Kidney (tissue), 22 donors: ENCODE measurements at places on chromosomes 5 and 9. TPM values are rescaled to one million over a fixed set of nuclear protein-coding genes. Genes with fewer than 3 reads are reported as not detected.

DNA sequence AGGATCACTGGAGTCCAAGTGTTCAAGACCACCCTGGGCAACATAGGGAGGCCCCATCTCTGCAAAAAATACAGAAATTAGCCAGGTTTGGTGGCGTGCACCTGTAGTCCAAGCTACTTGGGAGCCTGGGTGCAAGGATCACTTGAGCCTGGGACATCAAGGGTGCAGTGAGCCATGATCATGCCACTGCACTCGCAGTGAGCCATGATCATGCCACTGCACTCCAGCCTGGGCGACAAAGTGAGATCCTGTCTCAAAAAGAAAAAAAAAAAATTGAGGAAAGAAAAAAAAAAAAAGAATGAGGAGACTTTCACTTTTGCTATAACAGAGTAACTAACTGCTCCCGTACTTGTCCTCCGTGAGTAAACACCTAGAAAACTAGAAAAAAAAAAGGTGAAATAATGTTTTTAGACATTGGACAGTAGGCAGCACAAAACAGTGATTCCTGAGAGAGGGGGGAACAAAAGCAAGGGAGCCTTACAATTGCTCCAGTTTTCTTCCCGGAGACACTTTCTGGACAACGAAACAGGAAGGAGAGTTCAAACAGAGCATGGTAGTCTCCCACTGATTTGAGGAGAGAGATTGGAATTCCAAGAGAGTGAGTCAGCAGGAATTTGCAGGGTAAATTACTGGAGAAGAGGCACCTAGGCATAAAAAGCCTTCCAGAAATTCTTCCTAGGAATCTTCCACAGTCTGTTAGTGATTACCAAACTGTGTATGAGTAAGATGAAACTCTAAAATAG, 6.9 kb upstream of the ZBTB5 start:
- DNase-seq = peak; percentile 90
- no peaks in the 10 kb centered on the region for H3K4me1 ChIP-seq
- no peaks in the 10 kb centered on the region for H3K36me3 ChIP-seq
- peak overlapping the region; percentile 86 for H3K27ac ChIP-seq
- peak overlapping the region; percentile 72 for H3K4me3 ChIP-seq

- H3K4me1 ChIP-seq = no peaks in the 10 kb centered on the region
- H3K4me3 ChIP-seq = no peak overlapping the region
- H3K27me3 ChIP-seq = no peaks in the 10 kb centered on the region
- H3K36me3 ChIP-seq = no peaks in the 10 kb centered on the region
- H3K27ac ChIP-seq = no peak overlapping the region
- DNase-seq = no peak
Measured at GRCh38 chr5:1371218-1371971, 26.5 kb upstream of the CLPTM1L start.

GRCh38 chr5:118726891-118727290, 261.5 kb downstream of the DTWD2 start:
- H3K4me3 ChIP-seq = no peak overlapping the region
- H3K27me3 ChIP-seq = no peaks in the 10 kb centered on the region
- DNase-seq = no peak
- H3K36me3 ChIP-seq = no peaks in the 10 kb centered on the region
- H3K4me1 ChIP-seq = no peaks in the 10 kb centered on the region

DNA sequence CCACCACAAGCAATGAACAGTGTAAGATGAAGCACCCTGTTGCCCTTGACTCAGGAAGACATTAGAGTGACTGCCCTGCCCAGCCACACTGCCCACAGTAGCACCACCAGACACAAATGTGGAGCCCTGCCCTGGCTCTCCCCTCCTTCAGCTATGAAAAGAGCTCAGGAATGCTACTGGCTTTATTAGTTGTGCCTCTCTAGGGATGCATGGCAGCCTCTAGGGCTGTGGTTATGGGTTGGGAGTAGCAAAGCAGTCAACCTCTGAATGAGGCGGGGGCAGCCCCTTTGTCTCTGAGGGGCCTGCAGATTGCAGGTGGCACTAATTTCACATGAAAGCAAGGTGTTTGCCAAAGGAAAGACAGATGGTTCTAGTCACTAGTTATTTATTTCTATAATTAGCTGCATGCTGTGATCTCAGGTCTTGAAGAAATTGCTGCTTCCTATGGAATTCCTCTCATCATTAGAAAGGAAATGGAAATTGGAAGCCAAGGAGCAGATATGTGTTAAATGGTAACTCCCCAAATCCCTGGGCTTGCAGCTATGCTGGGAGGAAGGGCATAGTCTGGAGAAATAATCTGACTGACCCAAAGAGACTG, 259.4 kb downstream of the TLR4 start:
- no peaks in the 10 kb centered on the region for H3K27me3 ChIP-seq
- H3K36me3 ChIP-seq = no peaks in the 10 kb centered on the region
- no peak overlapping the region for H3K4me3 ChIP-seq
- no peak for DNase-seq

Gene AJM1
- total RNA-seq = 5.3 TPM

DNA sequence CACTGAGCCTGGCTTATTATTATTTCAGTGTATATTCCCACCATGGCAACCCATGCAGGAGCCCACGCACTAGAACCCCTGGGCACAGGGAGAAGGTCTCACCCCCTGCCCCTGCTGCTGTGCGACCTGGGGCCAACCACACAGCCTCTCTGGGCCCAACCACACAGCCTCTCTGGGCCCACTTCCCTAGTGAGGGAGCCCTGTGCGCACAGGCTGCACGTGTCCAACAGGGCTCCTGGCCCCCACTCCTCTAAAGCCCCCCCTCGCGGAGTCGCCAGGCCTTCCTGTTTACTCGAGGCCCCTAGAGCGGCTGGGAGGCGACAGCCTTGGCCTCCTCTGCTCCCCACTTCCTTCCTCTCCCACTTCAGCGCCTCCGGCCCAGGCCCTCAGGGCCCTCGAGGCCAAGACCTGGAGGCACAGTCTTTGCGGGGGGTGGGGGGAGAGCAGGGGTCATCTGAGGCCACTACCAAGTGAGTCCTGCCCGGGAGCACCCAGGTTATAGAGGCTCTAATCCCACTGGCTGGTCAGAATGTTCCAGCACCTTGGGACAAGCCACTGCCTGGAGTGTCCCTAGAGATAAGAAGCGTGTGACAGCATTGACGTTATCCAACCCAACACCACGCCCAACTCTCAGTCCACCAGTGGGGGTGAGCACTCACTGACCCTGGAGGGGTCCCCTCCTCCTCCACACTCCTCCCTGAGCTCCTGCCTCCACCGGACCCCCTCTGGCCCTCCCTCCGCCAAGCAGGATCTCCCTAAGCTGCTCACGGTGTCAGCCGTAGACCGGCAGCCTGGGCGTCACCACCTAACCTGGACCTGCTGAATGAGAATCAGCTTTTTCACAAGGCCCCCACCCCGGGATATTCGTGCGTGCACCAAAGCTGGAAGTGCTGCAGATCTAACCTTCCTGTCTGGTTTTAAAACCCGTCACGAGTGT, 7.9 kb upstream of the ENG start:
- no peaks in the 10 kb centered on the region for H3K36me3 ChIP-seq
- no peak overlapping the region for H3K4me3 ChIP-seq
- DNase-seq = peak; percentile 88
- peaks cover 4% of the 10 kb centered on the region for H3K4me1 ChIP-seq
- H3K27ac ChIP-seq = peak overlapping the region; percentile 76
- H3K27me3 ChIP-seq = no peaks in the 10 kb centered on the region

GRCh38 chr5:134113902-134114875, at the start of gene TCF7:
TCF7 (plus strand) TSS chr5:134114681; CDS start chr5:134114907, 226 bp downstream.
- H3K4me3 ChIP-seq = peak within 1 kb of the TSS; percentile 65
- DNase-seq = peak; percentile 89
- no peak within 1 kb of the TSS for H3K27ac ChIP-seq
- peaks cover 4% of the 10 kb centered on the region for H3K27me3 ChIP-seq
- no peaks in the 10 kb centered on the region for H3K4me1 ChIP-seq

Gene ST6GALNAC4
- 31.4 TPM for total RNA-seq

DNA sequence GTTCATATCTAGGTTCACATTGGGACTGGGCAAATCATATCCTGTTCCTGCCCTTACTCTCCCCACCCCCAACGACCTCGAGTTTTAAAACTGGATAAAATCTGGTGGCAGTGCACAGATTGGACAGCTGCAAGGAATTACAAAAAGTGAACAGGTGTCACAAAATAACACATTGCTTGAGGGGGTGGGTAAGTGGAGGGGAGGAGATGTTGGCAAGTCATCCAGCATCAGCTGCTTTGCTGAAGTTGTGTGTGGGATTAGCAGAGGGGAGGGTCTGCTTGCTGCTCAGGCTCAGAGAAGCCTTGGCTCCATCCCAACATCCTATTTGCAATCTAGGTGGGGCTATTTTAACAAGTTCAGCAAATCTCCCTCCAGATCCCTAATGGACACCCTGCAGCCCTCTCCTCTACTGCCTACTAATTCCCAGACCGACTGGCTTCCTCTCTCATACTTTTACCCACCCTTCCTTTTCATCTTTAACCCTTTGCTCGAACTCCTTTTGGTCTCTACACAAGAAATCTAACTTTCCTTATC, 39.8 kb upstream of the SLC24A2 start:
- no peak overlapping the region for H3K4me3 ChIP-seq
- H3K4me1 ChIP-seq = no peaks in the 10 kb centered on the region
- H3K27ac ChIP-seq = no peak overlapping the region
- DNase-seq = no peak
- no peaks in the 10 kb centered on the region for H3K27me3 ChIP-seq

Gene FCN2
- total RNA-seq = 3.6 TPM
